T-helper 17 cell (primary cell): ENCODE measurements at places on chromosomes 7 and 10. TPM values are rescaled to one million over a fixed set of nuclear protein-coding genes. Genes with fewer than 3 reads are reported as not detected.

Gene PRSS1
- not detected for total RNA-seq

Gene SLC18A2
- total RNA-seq = 0.20 TPM

Gene CXCL12
- total RNA-seq = 0.13 TPM

Gene PLXDC2
- total RNA-seq = 3.0 TPM

Gene HOXA4
- total RNA-seq = not detected

Gene ACTR3C
- 6.0 TPM for total RNA-seq

Gene AGMO
- total RNA-seq = not detected

Gene OR6B1
- total RNA-seq = not detected

Gene STK31
- total RNA-seq = 0.80 TPM

Gene CCDC7
- total RNA-seq = 73.0 TPM

Gene OR2AE1
- total RNA-seq = not detected

Gene ENTPD1
- 13.8 TPM for total RNA-seq

Gene DNA2
- 4.1 TPM for total RNA-seq

Gene RSPH10B
- total RNA-seq = not detected

Gene AGAP9
- 12.0 TPM for total RNA-seq

Gene ENO4
- total RNA-seq = not detected

Gene RNF148
- not detected for total RNA-seq

Gene PLXNA4
- total RNA-seq = 11.7 TPM

Gene FKBP6
- total RNA-seq = not detected

Gene LIPK
- not detected for total RNA-seq

Gene NUDCD3
- total RNA-seq = 61.4 TPM
